Fibroblast of skin of right biceps (primary cell): ENCODE measurements at places on chromosomes 11 and 22.

DNA sequence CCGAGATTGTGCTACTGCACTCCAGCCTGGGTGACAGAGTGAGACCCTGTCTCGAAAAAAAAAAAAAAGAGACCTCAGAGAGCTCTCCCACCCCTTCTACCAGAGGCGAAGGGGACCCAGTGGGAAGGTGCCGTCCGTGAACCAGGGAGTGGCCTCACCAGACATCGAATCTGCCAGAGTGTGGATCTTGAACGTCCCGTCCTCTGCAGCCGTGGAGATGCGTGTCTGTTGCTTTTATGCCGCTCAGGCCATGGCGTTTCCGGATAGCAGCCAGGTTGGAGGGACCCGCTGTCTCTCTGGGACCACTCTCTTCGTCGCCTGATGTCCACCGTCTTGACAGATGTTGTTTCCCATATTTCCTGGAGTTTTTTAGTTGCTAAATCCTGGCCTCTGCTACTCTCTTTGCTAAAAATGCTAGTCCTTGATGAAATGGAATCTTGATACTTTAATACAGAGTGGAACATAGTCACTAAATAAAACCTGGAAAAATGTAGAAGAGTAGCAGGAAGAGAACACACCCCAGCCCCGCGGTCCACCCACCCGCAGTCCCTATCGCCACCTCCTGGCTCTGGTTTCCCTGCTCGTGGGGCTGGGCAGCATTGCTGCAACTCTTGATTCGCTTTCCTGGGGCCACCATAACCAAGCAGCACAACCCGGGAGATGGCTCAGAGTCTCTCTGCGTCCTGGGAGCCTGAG lies 12.0 kb upstream of the MUC6 start:
- DNase-seq: no peak

GRCh38 chr11:78714539-78714938 lies 139.9 kb upstream of the NARS2 start:
- DNase-seq: no peak

- peak; percentile 80 for DNase-seq
These were observed 67.2 kb upstream of the BMAL1 start for GRCh38 chr11:13210424-13210823.

DNA sequence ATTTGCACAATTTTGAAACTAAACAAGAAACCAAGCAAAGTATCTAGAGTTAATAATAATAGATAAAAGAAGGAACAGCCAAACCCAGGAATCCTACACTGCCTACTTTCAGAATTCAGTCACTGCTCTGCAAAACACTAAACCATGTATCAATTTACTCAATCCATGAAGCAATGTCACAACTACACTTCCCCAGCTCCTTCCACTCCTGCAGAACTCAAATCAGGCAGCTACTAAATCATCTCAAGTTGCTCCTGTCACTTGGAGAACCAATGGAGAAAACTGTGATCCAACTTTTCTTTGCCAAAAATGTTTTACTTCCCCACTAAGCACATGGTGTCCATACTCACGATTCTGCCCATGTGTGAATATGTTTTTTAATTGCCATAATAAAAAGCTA lies 24.9 kb upstream of the C11orf58 start:
- DNase-seq: no peak

DNA sequence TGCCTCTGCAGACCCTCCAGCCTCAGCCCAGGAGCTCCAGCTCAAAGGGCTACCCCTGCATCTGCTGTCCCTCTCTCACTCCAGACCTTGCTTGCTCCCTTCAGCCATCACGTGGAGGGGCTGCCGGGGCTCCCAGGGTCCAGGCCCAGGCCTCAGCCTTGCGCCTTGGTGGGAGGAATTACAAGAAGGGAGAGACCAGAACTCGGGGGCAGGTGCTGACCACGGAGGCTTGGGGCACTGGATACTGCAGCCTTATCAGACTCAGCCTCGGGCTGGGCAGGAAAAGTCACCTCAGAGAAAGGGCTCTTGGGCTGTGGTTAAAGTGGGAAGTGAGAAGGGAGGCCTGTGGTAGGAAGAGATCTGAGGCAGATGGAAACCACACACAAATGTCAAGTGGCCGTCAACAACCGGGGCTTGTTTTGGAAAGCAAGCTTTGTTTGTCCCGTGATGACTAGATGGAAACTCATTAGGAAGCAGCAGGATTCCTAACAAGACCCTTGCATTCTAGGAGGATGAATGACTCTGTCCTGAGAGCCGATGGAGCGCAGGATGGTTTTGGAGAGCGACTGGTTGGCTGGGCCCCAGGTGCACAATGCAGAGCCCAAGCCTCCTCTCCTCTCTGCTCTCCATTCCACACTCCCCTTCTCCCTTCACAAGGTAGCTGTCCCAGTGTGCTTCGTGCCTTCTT lies 1321.7 kb downstream of the TBC1D22A start:
- DNase-seq: no peak

GRCh38 chr22:38697425-38698089 lies 3.2 kb downstream of the JOSD1 start:
- DNase-seq: peak; percentile 19

GRCh38 chr22:45469281-45470073 lies 33.2 kb upstream of the FBLN1 start:
- DNase-seq: peak; percentile 48

GRCh38 chr11:68796801-68797200 lies 44.9 kb downstream of the CPT1A start:
- DNase-seq: no peak

DNA sequence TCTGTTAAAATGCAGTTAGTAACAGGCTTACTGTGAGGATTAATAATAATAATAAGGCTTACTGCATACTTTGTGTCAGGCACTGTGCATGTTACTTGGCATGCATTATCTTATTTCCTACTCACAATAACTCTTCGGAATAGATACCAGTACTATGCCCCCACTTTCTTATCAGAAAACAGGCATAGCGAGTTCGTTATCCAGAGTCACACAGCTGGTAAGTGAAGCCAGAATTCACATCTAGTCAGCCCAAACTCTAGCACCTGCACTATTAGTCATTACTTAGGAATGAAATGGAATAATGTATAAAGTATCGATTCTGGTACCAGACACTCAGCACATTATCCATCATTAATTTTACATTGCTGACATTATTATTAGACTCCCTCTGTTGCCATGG lies 155.7 kb upstream of the BLID start:
- no peak for DNase-seq

DNA sequence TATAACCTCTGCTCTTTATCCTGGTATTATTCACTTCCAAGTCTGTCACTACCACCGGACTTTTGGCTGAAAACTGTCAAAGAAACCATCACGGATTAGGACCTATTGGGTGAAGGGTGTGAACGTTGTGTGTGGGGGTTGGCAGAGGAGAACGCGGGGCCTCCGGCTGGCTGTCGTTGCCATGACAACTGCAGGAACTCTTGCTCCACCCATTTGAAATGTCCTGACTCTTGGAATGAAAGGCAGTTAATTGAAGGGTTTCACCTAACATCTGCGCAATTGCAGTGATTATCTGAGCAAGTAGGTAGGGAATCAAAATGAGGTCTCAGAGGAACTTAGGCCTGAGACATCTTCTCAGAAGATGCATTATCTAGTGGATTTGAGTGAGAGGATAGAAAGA lies 60.9 kb upstream of the CLMP start:
- DNase-seq: no peak

GRCh38 chr11:115169251-115169650 lies 335.0 kb downstream of the CADM1 start:
- no peak for DNase-seq

- peak; percentile 87 for DNase-seq
These were observed 327.6 kb upstream of the PLET1 start for GRCh38 chr11:112588252-112588694.

GRCh38 chr11:75078233-75078632 lies 18.4 kb downstream of the OR2AT4 start:
- peak; percentile 49 for DNase-seq

GRCh38 chr11:97290464-97291041 lies 900.7 kb downstream of the JRKL start:
- DNase-seq: no peak

GRCh38 chr11:64571050-64571409 lies 20.0 kb upstream of the SLC22A12 start:
- DNase-seq: no peak

DNA sequence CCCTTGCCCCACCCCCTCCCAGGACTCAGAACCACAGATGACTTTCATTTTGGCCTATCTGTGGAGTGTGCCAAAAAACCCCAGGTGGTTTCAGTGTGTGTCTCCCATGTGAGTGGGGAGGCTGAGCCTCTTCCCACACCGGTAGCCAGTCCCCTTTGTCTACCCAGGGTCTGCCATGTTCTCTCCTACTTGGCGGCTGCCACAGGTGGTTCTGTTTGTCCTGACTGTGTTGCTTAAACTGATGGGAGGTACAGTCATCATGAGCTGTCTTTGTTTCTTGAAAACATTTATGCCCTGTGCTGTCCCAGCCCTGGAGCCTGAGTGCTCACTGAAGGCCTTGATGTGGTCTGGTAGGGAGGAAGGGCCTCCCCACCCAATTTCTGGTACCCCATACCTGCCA lies 39.7 kb upstream of the SUSD2 start:
- peak; percentile 12 for DNase-seq

DNA sequence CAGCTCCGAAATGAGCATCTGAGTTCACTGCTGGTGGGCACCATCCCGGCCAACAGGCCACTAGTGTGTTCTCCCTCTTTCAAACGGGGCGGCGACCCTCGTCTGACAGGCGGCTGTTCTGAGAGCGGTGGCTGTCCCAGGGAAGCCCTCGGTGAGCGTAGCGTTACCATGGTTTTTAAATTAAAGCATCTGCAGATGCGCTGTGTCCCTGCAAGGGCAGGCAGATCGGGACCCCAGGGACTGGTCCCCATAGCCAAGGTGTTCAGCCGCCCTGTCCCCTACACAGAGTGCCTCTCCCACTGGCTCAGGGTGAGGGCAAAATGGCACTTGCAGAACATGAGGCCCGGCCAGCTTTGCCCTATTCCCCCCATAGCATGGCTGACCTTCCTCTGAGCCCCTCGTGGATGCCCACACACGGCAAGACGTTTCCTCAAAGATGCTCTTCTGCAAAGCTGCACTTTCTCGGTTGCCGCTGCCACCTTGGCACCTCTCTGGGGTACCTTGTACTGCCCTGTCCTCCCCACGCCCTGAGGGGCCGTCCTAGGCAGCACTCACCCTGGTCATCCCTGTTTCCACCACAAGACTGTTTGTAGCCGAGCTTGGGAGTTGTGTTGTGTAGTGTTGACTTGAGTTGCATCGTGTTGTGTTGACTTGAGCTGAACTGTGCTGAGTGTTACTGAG lies 51.9 kb upstream of the KCNQ1OT1 start:
- DNase-seq: no peak

GRCh38 chr11:3197044-3197695 lies 21.4 kb downstream of the MRGPRG start:
- DNase-seq: no peak

DNA sequence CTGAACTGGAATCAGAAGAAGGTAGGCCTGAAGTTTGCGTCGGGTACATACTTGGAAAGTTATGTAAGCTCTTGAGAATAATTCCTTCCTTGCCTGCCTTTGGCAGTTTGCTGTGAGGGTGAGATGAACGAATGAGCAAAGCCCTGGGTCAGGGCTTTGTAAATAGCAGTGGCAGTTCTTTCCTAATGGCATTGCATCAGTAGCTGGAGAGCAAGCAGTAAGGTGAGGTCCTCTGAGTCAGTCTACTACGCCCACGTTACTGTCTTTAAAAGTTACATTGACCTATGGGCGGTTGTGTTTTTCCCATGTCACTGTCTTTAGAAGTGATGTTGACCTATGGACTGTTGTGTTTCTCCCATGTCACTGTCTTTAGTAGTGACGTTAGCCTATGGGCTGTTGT lies 179.1 kb upstream of the E2F8 start:
- no peak for DNase-seq

DNA sequence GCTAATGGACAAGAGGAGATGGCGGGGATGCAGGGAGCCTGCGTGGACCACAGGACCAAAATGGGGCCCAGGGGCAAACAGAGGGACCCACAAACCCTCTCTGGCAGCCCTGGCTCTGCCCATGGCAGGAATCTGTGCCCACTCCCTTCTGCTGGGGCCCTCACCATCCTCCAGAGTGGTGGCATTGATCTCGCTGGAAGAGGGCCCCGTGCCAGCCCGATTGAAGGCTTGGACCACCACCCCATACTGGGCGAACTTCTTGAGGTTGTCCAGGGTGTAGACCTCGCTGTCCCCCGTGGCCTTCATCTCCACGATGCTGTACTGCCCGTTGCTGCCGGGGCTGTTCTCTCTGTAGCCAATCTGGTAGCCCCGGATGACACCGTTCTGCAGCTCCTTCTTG lies 137.1 kb downstream of the CEP164 start:
- no peak for DNase-seq
